ENCODE measurements at places on chromosomes 5 and 9.

DNA sequence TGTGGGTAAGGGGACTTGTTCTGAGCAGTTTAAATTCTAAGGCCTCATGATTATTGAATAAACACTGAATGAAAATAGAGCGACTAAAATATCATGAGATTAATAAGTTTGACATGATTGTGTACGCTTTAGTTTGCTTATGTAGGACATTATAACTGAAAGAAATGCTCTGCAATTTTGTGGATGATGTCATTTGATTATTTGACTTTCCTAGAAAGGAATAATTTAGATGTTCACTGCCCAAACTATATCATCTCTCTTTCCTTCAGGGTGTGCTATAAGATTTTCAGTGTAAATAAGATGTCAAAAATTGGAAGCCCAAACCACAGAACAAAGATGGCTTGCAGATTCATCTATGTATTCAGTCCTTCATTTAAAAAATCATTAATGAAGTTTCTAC is 115.7 kb upstream of the MTAP start:
- DNase-seq = no peak

DNA sequence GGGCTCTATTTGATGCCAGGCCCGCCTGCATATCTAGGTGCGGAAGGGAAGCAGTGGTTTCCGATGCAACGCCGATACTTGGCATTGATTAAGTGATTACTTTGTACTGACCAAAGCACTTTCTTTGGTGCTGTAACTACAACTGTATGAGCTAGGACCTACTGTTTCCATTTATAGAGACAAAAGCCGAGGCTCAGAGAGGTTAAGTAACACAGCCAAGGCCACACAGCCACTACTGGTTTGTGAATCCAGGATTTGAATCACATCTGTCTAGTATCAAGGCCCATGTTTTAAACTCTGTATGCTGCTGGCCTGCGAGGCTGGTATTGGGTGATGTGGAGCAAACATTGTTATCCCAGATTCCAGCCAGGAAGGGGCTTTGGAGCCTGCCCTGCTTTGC is 41.4 kb downstream of the MVB12B start:
- no peak for DNase-seq

DNA sequence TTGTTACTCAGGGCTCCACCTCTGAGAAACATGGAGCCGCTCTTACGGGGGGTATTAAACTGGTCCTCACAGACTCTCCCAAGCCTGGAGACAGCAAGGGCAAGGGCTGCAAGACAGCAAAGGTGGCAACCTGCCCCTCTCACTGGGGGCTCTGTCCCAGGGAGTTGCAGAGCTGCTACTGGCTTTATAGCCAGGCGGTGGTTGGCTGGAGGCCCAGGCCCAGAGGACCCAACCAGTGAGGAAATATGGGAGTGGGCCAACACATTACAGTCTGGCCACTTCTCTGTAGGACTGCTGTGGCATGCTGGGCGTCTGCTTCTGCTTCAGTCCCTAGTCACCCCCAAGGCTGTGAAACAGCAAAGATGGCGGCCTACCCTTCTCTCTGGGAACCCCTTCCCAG is 597.2 kb downstream of the LRRC70 start:
- no peak for DNase-seq

DNA sequence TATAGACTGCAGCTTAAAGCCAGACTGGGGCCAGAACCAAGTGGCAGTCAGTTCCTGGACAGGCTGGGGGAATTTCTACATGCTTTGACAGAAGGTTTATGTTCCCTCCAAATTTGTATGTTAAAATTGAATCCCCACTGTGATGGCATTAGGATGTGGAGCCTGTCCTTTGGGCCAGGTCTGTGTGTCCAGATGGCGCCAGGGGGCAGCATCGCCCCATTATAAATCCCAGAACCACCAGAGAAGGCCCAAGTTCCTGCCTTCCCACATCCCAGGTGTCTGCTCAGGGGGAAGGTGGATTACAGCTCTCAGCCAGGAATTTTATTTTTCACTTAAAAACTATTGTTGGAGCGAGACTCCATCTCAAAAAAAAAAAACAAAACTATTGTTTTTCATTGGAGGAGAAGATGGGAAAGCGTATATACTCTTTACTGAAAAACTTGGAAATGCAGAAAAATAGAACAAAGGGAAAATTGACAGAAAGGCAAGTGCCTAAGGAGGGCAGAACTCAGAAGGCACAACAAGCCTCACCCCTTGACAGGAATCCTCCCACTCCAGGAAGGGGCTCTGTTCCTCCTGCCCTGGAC is 5.0 kb downstream of the IL3 start:
- peak; percentile 38 for DNase-seq

DNA sequence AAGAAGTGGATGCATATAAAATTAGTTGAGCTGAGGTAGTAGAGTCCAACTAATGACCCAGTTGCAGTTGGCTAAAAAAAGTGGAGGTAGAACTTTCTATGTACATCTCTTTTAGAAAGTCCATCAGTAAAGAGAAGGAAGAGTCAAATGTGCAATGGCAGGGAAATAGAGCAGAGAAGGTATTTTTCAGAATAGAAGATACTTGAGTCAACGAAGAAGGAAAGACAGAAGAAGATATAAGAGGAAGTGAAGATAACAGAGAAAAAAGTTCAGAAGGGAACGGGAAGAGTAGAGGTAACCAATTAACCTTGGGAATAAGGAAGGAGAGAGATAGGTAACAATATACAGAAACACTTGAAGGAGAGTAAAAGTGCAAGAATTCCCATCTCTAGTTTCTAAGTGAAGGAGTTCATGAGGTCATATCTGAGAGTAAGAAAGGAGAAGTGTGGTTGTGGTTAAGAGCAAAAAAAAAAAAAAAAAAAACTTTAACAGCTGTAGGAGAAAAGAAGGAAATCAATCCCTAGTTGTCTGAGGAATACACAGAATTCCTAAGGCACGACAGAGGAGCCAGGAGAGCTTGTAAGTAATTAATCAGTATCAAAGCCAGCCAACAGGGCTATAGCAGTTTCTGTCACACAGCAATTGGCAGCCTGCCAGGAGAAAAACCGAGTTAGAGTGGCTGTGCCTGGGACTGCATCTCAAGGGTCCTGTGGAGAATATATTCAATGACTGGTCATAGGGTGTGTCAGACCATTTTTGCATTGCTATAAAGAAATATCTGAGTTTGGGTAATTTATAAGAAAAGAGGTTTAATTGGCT is 61.0 kb downstream of the ARL15 start:
- DNase-seq = no peak
